ENCODE measurements at places on chromosomes 7 and 10.

DNA sequence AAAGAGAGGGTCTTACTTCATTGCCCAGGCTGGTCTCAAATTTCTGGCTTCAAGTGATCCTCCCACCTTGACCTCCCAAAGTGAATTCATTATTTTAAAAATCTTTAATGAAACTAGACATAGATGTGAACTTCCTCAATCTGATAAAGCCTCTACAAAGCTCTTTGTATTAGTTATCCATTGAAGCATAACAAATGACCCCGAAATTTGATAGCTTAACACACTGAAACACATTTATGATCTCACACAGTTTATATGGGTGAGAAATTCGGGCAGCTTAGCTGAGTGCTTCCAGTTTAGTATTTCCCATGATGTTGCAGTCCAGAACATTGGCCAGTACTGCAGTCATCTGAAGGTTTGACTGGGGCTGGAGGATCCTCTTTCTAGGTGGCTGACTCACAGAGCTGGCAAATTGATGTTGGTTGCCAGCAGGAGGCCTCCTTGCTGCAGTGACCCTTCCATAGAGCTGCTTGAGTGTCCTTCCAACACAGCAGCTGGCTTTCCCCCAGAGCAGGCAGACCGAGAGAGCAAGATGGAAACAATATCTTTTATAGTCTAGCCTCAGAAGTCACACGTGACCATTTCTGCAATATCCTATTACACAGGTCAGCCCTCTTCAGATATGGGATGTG lies 16.6 kb upstream of the WNT8B start:
- no peak for DNase-seq

- no peak for DNase-seq
Observed at GRCh38 chr10:49005270-49005669, 65.6 kb upstream of the LRRC18 start.

- DNase-seq = no peak
Observed at GRCh38 chr10:119829429-119829828, 43.2 kb downstream of the MCMBP start.

GRCh38 chr7:90668992-90669391 lies 72.9 kb downstream of the CDK14 start:
- DNase-seq = no peak

- no peak for DNase-seq
Observed at GRCh38 chr7:55593515-55594318, 21.4 kb upstream of the VOPP1 start.

DNA sequence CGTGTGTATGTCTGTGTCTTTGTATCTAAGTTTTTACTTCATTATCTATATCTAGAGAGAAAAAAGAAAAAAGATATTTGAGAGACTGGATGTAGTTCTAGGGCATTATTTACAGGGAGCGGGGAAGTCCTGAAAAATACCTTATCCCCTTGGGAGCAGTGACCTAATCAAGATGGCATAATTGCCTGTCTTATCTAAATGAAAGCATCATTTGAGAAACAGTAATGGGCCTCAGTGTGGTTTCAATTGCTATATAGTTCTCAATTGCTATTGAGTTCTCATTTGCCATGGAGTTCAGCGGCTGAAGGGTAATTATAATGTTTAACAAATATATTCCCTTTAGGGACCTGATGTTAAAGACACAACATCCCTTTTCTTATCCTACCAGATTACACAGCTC lies 216.5 kb downstream of the PLXNA4 start:
- DNase-seq = no peak

DNA sequence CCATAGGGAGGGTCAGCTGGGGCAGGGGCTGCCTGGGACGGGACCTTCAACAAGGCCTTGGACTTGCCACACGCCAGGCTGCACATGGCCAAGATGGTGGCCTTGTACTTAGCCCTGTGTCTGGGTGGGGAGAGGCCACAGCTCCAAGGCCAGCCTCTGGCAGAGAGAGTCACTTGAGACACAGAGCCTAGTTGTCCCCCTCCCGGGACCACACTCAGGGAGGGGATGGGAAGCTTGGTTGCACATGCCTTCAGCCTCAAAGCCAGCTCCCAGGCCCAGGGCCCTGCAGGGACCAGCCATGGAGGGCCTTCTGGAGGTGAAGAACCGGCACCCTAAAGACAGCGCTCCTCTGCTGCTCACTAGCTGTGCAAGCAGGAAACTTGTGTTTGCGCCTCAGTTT lies 16.7 kb downstream of the MMRN2 start:
- DNase-seq = no peak

DNA sequence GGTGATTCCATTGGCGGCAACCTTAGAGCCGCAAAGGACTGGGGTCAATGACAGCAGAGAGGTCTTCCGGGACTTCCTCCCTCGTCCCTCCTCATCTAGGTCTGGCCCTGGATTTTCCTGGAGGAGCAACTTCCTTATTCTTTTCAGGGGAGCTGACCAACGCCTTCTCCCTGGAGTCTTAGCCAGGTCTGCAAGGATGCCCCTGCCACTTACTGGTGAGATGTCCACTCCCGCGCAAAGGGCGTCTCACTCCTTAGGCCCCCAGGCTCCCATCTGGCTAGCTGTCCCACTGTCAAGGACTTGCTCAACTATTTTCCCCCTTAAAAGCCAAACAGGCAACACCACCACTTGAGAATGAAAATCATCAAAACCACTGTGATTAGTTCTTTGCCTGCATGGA lies 42.0 kb upstream of the NMT2 start:
- DNase-seq = no peak

GRCh38 chr10:108180878-108181277 lies 1016.4 kb upstream of the SORCS1 start:
- no peak for DNase-seq

- DNase-seq = no peak
Observed at GRCh38 chr7:8251195-8251594, 10.8 kb downstream of the ICA1 start.

DNA sequence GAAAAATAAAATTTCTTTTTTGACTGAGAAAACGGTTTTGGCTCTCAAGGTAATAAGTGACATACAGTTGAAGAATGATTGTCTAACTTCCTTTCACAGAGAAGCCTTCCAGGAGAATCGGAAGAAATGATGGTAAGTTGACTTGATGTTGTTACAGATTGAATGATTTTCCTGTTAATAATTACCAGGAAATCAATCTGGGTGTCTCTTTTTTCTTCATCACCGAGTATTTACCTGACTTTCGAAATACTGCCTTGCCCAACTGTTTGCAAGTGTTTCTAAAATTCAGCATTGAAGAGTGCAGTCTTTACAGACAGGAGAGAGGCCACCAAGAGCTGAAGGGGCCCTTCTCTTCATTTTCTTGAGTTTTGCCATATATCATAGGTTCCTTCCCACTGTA lies 4.0 kb downstream of the ITIH2 start:
- DNase-seq = no peak

GRCh38 chr7:102296179-102296438 lies 9.4 kb downstream of the SH2B2 start:
- no peak for DNase-seq

DNA sequence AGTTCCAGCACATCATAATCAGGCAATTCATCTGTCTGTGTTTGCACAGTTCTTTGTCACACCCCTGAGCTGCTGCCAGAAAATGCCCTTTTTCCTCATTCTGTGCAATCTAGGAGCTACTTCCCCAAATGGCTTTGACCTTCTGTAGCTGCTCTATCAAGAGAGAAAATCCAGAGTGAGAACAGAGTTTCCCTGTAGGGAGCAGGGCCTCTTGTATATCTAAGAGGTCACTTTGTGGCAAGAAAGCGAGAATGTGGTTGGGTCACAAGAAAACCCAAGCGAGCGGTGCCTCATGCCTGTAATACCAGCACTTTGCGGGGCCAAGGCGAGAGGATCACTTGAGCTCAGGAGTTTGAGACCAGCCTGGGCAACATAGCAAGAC lies 24.3 kb downstream of the SLC29A3 start:
- DNase-seq = no peak

GRCh38 chr10:12556039-12556438 lies 206.7 kb downstream of the CAMK1D start:
- DNase-seq = peak; percentile 4

Measured in left forelimb (tissue), 1 donor.